ENCODE measurements at places on chromosomes 5 and 9.

- DNase-seq: no peak
Measured at GRCh38 chr9:118395415-118395814, 691.2 kb downstream of the TLR4 start.

DNA sequence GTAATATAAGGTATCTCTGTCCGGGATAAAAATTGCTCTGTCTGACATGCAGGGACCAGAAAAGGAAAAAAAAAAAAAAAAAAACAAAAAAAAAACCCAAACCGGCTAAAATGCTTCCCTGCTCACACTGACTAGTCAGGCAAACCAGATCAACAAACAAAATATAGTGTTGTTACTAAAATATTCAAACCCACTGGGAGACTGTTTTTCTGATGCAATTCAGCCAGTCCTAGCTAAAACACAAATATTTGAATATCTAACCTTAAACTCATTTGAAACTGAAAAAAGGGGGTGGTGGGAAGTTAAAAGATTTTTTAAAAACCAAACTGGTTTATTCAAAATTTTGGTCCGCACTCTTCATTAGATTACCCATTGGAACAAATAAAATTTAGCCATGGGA lies 61.0 kb downstream of the APBA1 start:
- no peak for DNase-seq

DNA sequence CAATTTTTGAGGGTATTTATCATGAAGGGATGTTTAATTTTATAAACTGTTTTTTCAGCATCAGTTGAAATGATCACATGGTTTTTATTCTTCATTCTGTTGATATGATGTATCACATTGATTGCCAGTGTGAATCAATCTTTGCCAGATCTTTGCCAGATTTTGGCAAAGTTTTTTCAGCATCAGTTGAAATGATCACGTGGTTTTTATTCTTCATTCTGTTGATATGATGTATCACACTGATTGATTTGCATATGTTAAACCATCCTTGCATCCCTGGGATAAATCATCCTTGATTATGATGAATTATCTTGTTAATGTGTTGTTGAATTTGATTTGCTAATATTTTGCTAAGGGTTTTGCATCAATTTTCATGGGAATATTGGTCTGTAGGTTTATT lies 140.9 kb upstream of the TAS2R1 start:
- no peak for DNase-seq

DNA sequence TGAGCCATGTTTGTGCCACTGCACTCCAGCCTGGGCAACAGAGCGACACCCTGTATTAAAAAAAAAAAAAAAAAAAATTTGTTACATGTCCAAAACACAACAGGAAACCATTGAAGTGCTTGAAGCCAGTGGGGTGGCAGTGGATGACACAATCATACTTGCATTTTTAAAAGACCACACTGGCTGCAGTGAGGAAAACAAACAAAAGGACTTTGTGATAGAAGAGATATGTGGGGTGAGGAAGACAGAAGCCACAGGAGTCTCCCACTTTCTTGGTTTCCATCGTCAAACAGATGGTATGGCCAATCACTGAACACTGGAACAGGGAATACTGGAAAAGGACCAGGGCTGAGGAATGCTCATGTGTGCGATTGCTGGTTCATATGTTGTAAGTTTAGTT lies 20.9 kb upstream of the COMMD10 start:
- DNase-seq: no peak

GRCh38 chr5:79702606-79703380 lies 13.2 kb downstream of the CMYA5 start:
- DNase-seq: peak; percentile 30

- no peak for DNase-seq
Measured at GRCh38 chr9:19184144-19184917, 46.2 kb upstream of the DENND4C start.

DNA sequence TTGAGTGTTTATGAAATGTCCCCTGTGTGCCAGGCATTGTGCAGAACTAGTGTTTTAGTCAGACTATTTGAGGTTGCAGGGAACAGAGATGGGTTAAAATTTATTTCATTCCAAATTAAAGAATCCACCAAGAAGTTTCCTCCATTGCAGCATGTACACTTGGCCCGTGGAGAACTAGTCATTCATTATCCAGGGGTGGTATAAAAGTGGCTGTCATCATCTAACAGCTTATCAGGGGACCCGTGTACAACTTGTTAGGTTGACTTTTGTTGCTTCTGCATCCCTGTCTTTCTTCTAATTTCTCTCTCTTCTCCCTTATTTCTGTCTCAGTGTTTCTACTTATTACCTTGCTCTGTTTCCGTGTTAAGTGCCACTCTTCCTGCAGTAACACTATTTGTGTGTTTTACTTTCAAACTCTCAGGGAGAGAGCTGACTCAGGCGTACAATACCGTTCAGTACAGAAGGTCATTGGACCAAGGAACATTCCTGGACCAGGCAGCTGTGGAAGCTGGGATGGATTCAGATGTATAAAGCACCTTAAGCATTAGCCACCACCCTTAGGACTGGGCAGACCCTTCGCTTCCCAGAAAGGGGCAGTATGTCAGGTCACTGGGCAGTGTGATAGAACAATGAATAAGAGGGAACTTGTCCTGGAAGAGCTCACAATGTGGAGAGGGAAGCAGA lies 36.1 kb downstream of the MAP3K1 start:
- DNase-seq: no peak

DNA sequence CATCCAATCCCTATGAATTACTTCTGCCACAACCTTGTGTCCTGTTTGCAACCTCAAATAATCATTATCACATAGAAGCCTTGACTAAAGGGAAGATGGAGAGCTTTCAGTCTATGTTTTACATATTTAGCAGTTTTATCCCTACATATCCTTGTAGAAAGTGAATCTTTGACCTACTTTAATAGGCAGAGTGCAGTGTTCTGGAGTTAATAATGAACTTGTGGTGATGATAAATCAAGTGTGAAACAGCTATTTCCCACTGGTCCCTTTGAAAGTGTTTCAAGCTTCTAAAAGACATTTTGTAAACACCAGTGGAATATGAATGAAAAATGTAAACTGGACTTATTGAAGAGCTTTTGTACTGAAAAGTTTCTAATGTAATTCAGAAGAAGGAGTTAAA lies 406.7 kb downstream of the GABRG2 start:
- DNase-seq: no peak

- DNase-seq: no peak
Measured at GRCh38 chr9:81462801-81463200, 226.5 kb downstream of the TLE1 start.

GRCh38 chr9:89776795-89777525 lies 172.1 kb downstream of the GADD45G start:
- DNase-seq: no peak

- peak; percentile 6 for DNase-seq
Measured at GRCh38 chr9:23779220-23779619, 46.8 kb downstream of the ELAVL2 start.

- DNase-seq: no peak
Measured at GRCh38 chr5:33105521-33105941, 335.2 kb upstream of the TARS1 start.

DNA sequence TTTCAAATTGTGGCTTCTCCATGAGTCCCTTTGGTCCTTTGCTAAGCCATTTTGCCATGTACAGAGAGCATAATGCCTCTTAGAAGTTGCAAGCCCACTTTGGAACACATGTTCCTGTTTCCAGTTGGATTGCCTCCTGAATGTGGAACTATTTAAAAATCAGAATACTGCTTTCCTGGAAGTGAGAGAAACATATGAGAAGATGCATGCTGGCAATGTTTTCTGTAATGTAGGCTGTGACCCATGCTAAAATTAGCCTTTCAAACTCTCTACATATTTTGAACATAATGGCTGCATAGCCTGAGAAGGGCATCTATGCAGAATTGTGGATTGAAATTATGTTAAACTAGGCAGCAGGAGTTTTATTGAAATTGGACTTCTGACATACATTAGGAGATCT lies 175.5 kb upstream of the PAPPA start:
- DNase-seq: no peak

DNA sequence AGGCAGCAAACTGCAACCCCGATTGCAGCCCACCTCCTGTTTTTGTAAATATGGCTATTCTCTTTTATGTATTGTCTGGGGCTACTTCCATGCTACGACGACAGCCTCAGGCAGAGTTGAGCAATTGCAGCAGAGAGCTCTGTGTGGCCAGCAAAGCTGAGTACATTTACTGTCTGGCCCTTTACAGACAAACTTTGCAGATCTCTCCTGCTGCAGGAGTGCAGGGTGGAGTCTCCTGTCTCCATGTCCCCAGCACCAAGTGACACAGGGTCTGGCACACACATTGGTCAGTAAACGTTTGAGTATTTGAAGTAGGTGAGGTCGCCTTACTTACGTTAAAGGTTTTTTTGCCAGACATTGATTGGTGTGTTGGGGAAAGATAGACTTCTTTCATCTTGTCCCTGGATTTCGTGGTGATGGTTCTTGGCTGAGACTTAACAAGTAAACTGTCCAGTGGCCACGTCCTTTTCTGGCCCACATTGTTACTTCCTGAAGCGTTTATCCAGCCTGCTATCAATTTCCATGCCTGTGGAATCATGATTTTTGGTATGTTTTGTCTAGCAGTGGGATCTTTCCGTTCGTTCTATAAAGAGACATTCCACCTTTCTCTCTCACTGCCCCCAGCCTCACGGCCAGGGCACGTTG lies 27.2 kb downstream of the PRRC2B start:
- DNase-seq: no peak

GRCh38 chr9:136386018-136386417 lies 12.5 kb upstream of the CARD9 start:
- DNase-seq: no peak

GRCh38 chr9:73179589-73179988 lies 27.9 kb downstream of the ANXA1 start:
- no peak for DNase-seq

- DNase-seq: no peak
Measured at GRCh38 chr5:89313804-89314588, 431.0 kb upstream of the MEF2C start.

- DNase-seq: no peak
Measured at GRCh38 chr9:134382733-134383132, 56.5 kb downstream of the RXRA start.

DNA sequence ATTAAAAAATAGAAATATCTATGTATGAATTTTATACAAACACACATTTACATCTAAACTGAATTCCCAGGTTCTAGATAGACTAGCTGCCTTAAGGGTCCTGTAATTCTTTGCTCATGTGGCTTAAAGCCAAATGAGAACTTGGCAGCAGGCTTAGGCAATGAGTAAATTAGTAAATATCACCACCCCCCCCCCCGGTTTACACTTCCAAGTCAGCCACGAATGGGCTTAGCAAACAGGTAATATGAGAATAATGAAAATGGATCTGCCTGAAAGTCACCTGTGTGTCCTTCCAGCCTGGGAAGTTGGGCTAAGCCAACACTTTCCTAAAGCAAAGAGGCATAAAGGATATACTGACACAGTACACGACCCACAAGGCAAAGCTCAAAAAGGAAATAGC lies 108.6 kb downstream of the KLHL3 start:
- DNase-seq: peak; percentile 21

Data from NCI-H82 (cell line).